Nucleus accumbens (tissue), 56 donors: ENCODE measurements at places on chromosomes 1 and 21.

DNA sequence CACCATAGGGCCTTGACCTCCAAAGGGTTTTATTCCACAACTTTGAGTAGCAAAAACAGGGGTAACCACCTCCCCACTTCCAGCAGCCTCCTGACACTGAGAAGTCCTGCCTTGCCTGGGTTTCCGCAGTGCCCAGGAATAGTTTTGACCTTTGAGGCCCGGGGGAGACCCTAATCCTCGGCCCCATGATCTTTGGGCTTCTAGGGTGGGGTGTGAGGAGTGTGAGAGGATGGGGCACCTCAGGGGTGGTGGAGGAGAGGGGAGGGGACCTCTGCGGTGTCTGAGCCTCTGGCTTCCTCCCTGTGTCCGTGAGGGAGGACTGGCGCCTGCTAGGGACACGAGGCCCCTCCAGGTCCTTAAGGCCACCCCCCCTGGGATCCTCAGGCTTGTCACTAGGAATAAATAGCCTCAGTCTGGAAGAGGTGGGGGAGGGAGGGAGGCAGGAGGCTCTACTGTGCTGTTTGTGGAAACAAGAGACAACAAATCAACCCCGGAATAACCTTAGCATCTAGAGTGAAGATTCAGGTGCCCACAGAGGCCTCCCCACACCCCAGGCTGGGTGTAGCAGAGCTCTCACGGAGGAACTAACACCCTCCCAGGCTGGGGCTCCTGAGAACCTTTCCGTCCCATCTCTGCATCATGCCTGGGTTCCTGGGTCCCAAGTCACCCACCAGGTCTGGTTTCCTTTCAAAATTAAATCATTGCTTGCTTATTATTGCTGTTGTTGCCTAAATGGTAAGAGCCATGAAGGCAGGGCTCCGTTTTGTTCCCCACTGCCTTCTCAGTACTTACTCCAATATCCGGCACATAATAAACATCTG lies 904 bp upstream of the FHL3 start:
- DNase-seq, result no peak

DNA sequence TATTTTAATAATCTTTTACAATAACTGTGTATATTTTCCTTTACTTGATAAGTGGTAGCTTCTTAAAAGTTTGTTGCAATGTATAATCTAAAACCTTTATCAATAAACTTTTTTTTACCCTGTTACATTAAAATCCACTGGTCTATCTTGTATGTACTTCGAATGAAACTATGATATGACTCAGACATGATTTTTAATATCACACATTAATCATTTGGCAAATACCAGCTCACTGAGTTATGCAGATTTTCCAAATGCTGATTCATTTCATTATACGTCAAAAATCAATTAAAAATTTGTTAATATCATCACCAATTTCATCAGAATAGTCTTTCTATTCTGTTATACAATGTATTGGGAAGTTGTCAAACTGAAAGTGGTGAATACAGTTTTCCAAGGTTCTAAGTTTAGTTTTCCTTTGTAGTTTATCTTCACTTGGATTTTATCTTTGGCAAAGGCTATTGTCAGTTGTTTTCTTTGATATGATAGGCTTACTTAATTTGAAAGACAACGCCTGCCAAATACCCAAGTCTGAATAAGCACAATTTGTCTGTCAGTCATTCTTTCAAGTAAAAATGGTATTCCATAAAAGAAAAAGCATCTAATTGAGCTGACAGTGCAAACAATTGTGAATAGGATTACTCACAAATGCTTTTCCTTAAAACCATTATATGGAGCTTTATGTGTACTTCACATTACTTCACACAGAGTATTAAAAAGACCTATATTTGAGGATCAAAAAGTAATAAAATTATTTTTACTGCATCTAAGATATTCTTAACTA lies 127.0 kb downstream of the NME7 start:
- no peak for DNase-seq

DNA sequence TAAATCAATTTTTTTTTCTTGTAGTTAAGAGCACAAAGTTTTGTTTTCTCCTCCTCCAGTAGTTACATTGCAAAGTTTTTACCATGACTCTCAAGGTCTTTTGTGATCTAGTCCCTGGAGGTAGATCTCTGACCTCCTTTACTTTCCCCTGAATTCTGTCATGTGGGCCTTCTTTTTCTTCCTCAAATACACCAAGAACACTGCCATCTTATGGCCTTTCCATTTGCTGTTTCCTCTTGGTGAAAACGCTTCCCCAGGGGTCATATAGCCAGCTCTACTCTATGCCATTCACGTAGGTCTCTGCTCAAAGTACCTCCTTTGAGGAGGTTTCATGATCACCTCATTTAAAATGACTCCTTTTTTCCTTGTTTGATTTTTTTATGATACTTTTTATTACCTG lies 2.7 kb downstream of the DDX20 start:
- DNase-seq, result no peak

- no peak for DNase-seq
Measured at GRCh38 chr1:180566026-180566425, 7.3 kb downstream of the OVAAL start.

GRCh38 chr21:14527696-14528652 lies 18.1 kb downstream of the SAMSN1 start:
- DNase-seq, result no peak

- DNase-seq, result no peak
Measured at GRCh38 chr1:210841926-210842625, 291.9 kb downstream of the KCNH1 start.

GRCh38 chr1:92441697-92442342 lies 44.9 kb downstream of the GFI1 start:
- no peak for DNase-seq

DNA sequence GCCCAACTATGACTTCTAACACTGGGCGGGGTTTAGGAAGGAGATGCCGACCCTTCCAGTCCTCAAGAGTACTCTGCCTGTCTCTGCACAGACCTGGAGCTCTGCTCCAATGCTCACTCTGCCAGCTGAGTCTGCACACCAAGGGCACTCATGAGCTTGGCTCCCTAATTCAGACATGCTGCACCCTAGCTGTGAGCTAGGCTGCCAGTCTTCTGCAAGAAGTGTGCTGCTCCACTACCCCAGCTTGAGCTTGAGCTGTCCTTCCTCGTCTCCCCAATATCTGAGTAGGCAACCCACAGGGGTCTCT lies 13.2 kb downstream of the TP53BP2 start:
- DNase-seq, result no peak

- no peak for DNase-seq
Measured at GRCh38 chr1:200899954-200900867, 5.5 kb downstream of the INAVA start.

- DNase-seq, result no peak
Measured at GRCh38 chr1:42853116-42853884, 6.9 kb downstream of the ZNF691 start.

DNA sequence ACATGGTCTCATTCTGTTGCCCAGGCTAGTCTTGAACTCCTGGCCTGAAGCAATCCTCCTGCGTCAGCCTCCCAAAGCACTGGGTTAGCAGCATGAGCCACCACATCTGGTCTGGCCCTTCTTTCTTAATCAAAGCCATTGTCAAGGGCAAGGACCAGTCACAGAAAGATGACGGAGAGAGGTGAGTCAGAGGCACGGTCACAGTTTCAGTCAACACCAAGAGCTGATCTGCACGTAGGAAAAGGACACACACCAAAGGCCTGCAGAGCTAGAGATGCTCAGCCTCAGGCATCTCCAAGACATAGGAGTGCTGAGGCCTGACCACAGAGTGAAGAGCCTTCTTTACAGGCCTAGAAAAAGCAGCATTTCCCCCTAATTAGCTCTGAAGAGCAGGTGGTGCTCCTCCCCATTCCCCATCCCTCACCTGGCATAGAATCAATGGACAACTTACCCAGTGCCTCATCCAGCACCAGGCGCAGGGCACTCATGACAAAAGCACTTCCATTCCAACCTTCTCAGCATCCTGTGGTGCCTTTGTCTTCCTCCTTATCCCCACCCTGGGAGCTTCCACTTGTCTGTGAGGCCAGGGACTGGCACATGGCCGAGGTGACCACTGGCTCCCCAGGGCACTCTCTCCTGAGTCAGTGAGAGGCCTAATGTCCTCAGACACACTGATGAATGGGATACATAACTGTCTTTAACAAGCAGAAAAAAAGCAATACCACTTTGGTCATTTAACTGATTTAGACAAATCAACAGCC lies 139.8 kb downstream of the AJAP1 start:
- no peak for DNase-seq

GRCh38 chr1:72117621-72118020 lies 164.7 kb downstream of the NEGR1 start:
- DNase-seq, result no peak

GRCh38 chr1:38153066-38153777 lies 106.6 kb upstream of the POU3F1 start:
- no peak for DNase-seq

- DNase-seq, result no peak
Measured at GRCh38 chr1:204672482-204673121, 12.9 kb downstream of the LRRN2 start.

- no peak for DNase-seq
Measured at GRCh38 chr1:178324003-178324402, 172.8 kb downstream of the CLEC20A start.

GRCh38 chr1:33473900-33474299 lies 1.5 kb downstream of the ZSCAN20 start:
- DNase-seq, result no peak

DNA sequence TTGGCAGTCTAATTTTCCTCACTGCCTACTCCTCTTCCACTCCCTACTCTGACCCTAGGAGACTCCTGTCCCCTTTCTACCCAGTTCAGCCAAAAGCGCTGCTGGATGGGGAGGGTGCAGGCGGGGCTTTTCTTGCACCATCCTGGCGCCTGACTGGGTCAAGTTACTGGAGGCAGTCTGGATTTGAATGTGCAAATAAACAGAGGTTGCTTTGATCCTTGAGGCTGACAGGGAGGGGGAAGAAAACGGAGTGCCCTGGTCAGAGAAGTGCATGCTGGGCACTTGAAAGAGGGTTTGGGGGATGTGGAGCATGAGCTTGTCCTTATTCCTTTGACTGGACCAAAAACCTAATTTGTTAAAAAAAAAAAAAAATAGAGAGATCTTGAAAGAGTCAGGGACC lies 76.8 kb upstream of the SOX13 start:
- no peak for DNase-seq

DNA sequence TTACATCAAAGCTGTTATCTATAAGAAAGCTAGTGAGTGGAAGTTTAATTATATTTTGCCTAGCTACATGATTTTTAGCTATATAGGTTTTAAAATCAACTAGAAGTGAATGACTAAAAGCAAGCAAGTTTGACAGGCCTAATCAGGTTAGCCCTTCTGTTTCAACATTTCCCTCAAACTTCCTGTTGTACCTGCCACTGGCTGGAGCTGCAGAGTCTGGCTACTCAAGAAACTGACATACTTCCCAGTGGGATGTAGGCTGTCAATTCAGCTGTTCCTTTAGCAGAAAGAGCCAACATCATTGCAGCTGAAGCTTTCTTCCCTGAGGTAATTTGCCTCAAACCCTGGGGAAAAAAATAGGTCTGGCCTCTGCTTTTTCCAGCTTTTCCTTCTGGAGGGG lies 87.1 kb upstream of the TNR start:
- no peak for DNase-seq

DNA sequence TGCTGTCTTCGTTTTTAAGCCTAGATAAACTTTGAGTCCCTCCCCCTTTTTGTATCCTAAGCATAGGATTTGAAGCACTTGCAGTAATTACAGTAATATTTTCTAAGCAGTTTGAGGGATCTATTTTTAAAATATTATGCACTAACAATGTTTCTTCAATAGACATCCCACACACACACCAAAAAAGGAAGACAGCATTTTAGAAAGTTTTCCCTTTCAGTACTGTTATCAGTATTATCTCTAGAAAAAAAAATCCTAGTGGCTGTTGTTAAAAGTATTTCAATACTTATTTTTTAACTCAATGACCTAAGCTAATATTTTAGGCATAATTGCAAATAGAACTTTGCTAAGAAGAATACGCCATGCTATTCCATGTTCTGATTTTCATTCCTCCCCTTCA lies 15.1 kb downstream of the MCOLN3 start:
- no peak for DNase-seq

DNA sequence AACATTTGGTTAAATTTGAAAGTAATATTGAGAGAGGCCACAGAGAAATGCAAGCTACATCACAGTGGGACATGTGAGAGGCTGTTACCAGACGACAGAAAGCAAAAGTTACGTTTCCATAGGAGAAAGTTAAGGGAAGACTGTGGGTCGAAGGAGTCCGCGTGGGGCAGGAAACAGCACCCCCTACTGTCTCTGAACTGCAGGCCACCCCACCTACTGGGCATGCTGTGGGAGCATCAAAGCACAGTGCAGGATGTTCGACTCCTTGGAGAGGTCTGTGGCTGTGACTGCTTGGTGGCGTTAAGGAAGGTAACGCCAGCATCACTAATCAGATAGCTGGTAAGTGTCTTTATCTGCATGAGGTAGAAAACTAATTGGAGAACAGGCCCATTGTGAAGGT lies 123.9 kb downstream of the PTBP2 start:
- DNase-seq, result no peak

GRCh38 chr1:104884939-104885338 lies 1135.2 kb downstream of the AMY1C start:
- no peak for DNase-seq

- no peak for DNase-seq
Measured at GRCh38 chr1:203317429-203318228, 12.3 kb downstream of the BTG2 start.

DNA sequence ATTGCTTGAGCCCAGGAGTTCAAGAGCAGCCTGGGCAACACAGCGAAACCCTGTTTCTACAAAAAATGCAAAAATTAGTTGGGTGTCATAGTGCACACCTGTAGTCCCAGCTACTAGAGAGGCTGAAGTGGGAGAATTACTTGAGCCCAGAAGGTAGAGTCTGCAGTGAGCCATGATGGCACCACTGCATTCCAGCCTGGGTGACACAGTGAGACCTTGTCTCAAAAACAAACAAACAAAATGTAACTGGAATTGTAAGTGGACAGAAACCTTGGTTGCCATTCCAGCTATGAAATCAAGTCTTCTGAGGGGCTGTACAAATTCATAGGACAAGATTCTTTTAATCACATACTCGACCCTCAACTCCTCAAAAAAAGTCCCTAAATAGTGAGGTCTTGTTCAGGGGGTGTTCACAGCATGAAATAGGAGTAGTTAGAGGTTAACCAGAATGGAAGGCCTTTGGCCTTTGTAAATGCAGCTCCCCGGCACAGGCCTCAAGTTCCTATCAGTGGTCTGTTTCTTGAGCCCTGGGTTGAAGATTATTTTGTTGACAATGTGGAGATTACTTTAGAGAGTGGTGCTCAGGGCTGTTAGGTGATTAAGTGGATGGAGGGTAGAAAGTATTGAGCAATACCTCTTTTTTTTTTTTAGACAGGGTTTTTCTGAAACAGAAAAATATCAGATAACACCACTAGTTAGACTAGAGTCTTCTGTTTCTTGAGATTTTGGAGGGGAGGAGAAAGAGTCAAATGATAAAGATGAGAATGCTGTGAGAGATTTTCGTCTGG lies 138.7 kb upstream of the ZNF648 start:
- no peak for DNase-seq
